ENCODE measurements at places on chromosomes 4 and X.

DNA sequence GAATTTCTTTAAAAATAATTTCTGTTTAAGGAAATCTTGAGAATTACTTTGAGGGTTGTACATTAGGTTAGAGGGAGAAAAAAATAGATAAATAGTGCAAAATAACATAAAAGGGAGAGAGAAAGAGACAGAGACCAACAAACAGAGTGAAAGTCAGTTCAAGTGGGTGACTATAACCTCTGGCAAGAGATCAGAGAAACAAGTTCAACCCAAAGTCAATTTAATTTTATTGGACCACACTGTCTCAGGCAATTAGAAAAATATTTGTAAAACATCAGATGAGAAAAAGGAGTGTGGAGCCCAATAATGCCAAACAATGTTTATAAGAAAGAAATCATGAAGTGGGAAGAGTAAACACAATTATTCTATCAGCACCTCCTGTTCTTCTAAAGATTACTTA, 143.5 kb upstream of the GYPA start:
- no peak for DNase-seq

DNA sequence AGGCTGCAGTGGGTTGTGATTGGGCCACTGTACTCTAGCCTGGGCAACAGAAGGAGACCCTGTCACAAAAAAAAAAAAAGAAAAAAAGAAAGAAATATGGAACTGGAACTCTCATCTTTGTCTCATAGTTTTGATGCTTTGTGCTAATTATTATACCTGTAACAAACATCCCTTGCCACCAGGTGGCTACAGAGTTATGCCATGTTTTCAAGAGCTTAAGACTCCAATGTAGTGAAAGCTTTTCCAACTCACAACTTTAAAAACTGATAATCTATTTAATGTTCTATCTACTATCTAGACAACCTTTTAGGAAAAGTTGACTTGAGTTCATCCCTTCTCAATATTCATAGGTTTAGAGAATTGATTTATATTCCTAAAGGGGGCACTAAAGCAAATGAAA, 42.4 kb downstream of the HTR2C start:
- DNase-seq = no peak

DNA sequence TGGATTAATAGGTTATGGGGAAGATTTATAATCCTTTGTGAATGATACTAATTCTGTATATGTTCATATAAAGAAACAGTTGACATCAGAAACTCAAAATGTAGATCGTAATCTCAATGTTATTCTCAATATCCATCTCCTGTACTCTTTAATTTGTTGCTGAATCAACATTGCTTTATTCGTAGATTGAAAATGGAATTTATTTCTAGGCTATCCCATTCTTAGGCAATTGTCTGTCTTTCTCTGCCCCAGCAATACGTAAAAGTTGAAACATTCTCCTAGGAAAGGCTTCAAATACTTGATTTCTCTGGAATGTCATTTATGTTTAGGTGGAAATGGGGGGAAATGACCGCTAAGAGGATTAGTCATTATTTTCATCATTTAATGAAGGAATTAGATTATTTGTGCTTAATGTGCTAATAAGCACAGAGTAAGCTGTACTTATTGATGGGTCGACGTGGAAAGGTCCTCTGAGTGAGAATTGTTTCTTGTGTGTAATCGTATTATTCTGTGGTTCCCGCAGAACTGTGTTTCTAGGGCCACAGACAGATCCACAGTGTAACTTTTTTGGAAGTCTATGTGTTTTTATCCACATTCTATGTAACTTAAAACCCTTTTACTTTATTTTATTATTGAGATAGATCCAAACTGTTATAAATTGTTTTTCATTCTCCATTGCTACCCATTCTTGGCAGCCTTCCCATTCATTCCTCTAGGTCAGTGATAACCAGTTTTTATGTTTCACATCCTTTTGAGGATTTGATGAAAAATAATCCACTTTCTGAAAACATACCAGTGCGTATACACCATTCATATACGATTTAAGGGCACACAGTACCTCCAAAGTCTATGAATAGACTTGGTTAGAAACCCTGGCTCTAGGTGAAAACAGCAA, 262.9 kb downstream of the ARHGAP10 start:
- DNase-seq = no peak

- peak; percentile 16 for DNase-seq
Observed at GRCh38 chr4:87270144-87270543, 49.7 kb upstream of the KLHL8 start.

GRCh38 chrX:138026211-138026610, 460.3 kb downstream of the ZIC3 start:
- no peak for DNase-seq

GRCh38 chr4:148634476-148634875, 192.3 kb upstream of the NR3C2 start:
- DNase-seq = no peak

DNA sequence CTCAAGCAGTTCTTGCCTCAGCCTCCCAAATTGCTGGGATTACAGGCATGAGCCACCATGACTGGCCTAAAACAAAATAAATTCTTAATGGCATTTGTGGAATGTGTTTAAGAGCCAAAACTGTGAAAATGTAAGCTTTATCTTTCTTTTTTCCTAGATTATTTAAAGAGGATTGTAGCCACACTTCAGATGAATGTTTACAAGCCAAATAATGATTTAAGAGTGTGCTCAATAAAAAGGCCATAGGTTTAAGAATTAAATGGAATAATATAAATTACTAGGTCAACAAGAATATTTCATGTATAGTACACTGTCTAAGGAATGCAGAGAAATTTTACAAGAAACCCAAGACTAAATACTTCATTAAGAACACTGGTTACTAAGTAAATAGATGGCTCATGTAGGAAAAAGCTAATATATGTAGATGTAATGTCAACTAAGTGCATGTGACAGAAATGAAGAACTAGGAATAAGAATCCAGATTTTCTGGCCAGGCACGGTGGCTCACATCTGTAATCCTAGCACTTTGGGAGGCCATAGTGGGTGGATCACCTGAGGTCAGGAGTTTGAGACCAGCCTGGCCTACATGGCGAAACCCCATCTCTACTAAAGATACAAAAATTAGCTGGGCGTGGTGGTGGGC, 21.3 kb upstream of the UGDH start:
- no peak for DNase-seq

DNA sequence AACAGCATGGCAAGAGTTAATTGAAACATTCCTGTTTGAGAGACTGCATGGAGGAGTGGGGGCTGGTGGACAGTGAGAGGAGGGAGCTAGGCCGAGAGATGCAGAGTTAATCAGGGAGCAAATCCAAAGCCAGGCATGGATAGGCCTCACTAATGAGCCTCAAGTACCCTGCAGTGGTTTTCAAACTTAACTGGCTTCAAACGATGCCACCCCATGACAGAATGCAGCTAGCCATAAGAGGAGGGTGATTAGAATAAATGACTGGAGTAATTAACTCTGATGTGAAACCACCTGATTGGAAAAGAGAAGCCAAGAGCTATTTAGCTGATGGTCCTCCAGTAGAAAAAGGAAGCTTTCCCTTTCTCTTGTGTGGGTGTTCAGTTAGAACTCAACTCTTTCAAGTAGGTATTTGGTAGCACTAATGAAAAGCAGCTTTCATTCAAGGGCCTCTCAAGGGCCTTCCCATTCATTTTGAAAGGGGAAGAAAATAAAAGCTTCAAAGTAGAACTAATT, 215.4 kb upstream of the MAB21L2 start:
- DNase-seq = peak; percentile 69

DNA sequence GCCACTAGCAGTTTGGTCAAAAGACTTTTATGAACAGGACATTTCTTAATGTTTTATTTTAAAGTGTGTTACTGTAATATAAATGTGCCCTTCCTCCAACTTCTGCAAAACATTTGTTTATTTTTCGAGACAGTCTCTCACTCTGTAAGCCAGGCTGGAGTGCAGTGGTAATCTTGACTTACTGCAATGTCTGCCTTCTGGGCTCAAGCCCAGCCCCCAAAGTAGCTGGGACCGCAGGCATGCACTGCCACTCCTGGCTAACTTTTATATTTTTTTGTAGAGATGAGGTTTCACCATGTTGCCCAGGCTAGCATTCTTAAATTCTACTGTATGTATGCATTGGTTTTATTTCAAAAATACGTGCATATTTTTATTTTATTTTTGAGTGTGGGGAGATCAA, 1201.9 kb downstream of the STIM2 start:
- DNase-seq = no peak

DNA sequence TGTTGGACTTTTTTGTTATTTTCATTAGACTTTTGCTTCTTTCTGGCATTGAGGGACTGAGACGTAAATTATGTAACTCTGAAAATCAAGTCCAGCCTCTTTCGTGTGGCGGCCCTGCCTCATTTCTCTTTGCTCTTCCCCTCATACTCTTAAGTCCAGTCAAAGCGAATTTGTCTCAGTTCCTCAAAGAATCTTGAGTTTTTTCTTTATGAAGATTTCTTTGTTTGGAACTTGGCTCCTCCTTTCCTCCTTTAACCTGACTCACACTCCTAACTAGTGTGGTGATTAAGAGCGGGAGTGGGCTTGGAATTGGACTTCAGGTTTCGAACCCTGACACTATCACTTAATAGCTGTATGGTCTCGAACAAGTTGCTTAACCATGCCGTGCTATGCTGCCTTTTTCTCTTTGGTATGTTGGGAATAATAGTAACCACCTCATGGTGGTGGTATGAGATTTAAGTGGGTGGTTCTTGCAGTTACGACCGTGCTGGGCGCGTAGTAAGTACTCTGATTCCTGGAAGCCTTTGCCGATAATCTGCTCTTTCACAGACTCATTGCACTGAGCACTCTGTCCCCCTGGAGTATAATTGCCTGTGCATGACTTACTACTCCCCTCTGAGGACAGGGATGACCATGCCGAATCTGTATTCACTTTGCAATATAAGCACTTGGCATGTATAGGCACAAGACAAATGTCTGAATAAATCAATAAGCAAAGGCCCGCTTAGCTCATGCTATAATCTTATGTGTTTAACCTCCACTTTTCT, 19.1 kb downstream of the FNIP2 start:
- DNase-seq = no peak

- no peak for DNase-seq
Observed at GRCh38 chr4:845836-846251, 19.9 kb upstream of the CPLX1 start.

DNA sequence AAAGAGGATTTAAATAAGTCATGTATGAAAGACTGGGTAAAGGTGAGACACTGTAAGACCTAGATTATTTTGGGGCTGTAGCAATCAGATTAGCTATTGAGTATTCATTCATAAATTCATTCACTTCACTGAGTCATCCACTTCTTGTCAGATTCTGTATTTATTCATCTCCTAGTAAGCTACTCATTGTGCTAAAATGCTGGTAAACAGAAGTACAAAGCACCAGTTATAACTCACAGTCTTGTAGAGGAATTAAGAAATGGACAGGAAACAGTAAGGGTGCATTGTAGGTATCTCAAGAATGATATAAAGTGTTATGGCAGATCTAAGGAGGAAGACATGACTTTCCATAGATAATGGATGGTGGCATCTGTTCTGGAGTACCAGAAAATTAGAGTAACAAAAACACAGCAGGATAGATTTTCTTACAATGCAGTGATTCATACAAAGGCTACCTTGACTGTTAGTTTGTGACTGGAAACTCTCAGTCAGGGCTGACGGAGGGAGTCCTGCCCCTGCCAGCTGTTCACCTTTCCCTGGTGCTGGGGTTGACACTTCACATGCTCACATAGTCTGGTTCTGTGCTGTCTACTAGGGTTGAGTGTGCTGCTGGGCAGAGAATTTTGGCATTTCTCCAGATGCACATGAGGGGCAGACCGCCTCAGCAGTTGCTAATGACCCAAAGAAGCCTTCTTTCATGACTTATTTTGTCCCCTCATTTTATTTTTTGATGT, 26.5 kb upstream of the HAND2 start:
- DNase-seq = no peak

DNA sequence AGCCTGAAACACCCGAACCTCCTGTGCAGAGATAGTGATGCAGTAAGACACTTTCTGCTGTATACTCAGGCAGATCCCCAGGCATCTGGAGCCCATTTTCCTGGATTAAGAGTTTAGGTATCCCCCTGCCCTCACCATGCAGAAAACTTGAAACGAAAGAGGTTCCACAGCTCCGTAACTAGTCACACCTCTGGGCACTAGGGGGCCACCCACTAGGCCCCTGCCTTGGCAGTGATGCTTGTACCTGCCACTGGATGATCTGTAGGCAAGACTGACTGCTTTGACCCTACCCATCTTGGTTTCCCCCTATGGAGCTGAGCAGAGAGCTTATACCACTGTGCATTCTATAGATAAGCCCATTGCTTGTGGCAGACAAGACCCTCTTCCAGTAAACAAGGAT, 940.6 kb downstream of the PCDH19 start:
- no peak for DNase-seq

- no peak for DNase-seq
Observed at GRCh38 chr4:2923668-2924173, 39.5 kb downstream of the NOP14 start.

DNA sequence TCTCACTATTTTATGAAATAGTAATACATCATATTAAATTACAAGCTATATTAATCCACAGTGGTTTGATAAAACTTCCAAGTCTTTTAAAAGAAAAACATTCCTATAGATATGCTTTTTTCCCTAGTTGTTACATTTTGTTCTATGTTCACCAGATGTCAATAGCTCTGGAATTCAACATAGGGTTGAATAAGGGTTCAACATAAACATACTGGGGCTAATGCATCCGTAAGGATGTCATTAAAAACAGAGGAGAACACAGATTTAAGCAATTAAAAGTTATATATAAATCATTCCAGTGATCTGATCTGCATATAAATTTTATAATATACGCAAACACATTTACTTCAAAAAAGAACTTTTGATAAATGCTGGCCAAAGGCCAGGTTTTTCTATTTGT, 32.5 kb downstream of the SULT1B1 start:
- DNase-seq = no peak

DNA sequence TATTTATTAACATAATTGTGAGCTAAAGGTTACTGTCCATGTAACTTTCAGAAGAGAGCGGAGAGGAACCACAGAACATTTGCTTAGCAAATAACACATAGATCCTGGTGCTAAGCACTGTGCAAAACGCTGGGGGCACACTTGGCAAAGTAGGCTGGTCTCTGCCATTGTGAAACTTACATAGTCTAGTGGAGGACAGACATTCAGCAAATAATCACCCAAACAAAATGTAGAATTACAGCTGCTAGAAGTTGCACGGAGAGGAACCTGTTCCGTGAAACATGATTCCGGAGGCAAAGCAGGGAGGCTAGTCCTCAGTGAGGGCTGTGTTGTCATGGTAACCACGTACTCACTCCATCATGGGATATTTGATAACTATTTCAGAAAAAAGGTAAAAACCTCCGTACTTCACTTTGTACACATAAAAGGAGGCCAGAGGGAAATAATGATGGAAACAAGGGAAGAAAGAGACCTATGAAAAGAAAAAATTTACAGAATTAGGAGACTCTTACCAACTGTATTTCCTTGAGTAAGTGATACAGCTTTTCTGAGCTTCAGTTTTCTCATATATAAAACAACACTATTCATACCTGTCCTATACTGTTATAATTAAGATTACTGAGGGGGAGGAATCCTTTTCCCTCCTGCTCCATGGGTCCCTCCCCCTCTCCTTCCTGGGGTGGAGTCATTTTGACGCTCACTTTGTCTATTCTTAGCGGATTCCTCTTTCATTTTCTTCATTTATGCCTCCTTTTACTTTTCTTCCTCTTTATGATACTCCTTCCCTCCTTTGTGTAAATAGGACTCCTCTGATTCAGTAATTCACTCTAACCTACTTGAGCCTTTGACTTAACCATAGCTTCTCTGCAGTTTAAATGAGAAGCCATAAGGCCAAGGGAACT, 825 bp upstream of the RASGEF1B start:
- peak; percentile 81 for DNase-seq
